ENCODE measurements at places on chromosomes 7 and 10.

DNA sequence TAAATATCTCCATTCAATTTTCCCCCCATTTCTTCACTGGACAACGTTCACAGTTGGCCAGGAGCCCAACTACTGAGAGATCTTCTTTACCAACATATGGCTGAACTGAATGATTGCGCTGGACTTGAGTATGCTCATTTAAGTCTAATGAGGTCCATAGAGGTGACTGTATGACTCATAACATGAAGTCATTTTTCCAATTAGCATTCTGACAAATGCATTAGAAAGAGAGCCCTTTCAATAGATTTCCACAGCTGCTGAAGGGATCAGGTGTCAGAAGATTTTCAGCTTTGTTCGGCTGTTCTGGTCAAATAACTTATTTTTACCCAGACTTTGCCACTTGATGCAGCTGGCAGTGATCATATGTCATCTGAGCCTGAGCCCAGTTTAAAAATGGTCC, 438.0 kb downstream of the ETV1 start:
- no peak for DNase-seq

- DNase-seq, result no peak
Observed at GRCh38 chr10:58642916-58643428, 130.3 kb downstream of the BICC1 start.

GRCh38 chr7:12827219-12827821, 139.9 kb downstream of the ARL4A start:
- no peak for DNase-seq

- no peak for DNase-seq
Observed at GRCh38 chr10:77041636-77042258, 595.9 kb downstream of the KCNMA1 start.

DNA sequence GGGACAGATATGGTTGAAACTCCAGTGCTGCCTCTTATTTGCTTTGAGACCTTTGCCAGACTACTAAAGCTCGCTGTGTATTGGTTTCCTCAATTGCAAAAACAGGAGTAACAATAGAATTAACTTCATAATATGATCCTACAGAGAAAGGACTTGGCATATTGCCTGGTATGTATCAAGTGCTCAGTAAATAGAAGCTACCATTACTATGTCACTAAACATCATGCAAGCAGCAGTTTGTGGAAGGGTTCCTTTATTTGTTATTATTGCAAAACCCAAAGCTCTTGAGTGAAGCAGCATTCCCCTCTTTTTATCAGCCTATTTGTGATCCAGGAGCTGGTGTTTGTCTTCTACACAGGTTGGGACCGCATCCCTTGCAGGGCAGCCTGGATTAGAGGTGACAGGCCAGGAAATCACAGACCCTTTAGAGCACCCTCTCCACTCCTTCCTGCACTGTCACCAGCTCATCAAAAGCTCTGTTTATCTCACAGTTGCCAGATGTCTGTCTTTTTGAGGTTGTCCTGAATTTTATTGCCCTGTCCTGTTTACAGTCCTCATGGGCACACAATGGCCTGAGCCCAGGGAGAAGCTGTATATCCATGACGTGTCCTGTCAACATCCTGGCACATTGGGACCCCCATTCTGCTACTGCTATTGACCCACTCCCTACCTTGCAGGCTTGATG, 121.5 kb downstream of the SNX10 start:
- DNase-seq, result no peak

DNA sequence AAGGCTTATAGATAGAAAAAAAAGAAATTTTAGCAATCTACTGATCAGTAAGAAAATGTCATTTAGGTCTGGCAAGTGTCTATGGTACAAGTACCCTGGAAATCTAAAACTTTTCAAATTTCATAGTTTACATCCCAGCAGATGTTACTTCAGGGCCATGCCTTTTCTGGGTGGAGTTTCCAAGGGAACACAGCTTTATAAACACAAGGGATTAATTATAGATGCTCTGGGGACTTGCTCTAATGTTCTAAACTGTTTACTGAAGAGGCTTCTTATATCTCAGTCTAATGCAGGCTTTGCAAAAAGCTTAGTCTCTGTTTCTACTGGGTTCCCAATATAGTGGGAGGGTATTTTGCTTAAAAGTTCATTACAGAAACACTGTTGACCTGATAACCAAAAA, 3.1 kb downstream of the CD36 start:
- no peak for DNase-seq

DNA sequence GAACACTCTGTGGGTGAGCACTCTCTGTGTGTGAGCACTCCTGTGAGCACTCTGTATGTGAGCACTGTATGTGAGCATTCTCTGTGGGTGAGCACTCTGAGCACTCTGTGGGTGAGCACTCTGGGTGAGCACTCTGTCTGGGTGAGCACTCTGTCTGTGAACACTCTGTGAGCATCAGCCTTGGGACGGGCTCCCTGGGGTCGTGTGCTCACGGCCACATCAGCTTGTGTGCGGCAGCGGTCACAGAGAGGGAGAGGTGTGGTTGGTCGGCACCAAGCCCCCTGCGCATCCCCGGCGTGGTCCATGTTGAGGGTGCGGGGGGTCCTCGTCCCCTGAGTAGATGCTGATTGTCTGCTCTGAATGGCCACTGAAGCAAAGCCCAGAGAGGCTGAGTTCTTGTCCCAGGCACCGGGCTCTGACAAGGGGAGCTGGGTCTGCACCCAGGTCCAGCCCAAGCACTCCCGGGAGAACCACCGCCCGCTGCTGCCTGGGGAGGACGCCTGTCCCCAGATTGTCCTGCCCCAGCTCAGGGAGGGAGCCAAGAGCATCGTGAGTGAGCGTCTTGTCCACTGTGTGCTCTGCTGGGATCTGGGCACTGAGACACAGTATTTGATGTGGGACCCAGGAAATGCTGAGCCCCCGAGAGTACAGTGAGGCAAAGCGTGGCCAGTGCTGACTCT, 143.7 kb downstream of the DNAJB6 start:
- DNase-seq, result no peak

DNA sequence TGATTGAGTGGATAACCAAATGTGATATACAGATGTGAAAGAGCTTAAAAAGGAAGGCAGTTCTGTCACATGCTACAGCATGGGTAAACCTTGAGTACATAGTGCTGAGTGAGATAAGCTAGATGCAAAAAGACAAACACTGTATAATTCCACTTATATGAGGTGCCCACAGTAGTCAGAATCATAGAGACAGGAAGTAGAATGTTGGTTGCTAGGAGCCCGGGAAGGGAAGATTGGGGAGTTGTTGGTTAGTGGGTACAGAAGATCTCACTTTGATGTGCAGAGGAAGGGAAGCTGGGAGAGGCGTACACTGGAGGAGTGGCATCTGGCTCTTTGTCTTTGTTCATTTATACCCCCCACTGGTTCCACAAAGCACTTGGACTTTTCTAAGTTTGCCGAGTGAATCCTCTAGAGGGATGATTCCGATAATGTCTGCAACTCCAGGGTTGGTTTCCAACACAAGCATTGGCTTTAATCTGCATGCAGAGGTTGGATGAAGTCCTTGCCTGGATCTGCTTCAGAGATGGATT, 39.5 kb downstream of the TSPAN14 start:
- DNase-seq, result no peak

DNA sequence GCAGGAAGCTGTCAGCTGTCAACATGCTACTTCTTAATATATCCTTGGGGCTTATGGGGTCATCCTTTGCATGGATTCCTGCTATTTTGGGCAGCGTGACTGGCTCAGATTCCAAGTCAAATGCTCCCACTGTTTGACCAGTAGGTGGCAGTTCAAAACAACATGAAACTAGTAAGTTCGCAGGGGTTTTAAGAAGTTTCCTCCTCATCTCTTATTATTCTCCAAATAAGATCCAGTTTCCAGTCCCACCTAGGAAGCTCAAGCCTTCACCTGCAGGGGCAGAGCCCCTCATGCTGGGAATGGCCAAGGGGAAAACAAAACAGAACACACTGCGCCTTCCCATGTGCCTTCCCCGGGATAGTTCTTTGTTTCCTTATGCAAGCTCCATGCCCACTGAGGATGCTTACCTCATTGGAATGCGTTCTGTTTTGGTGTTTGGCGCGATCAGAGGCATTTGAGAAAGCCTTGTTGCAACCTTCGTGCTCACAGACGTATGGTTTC, 259.8 kb downstream of the GLI3 start:
- no peak for DNase-seq

DNA sequence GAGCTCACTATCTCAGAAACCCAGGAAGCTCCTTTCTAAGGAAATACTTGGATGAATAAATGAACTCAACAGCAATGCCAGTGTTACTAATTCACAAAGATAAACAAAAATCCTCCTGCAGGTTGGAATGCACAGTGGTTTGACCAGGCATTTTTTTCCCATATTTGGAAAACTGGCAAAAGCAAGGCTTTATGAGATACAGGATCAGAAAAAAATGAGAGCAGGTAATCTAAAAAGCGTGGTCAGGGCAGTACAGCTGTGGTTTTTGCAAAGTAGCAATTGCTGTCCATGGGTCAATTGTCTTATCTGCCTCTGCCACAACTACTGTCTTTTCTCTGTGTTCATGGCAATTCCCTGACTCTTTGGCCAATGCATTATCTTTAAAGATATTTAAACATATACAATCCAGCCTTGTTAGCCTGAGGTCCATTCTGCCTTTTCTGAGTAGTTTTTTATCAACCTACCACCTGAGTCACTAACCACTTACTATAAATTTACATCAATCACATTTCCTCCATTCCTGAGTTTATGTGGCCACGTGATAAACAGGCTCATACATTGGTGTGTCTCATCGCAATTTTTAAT, 564.5 kb upstream of the IGFBP3 start:
- no peak for DNase-seq

DNA sequence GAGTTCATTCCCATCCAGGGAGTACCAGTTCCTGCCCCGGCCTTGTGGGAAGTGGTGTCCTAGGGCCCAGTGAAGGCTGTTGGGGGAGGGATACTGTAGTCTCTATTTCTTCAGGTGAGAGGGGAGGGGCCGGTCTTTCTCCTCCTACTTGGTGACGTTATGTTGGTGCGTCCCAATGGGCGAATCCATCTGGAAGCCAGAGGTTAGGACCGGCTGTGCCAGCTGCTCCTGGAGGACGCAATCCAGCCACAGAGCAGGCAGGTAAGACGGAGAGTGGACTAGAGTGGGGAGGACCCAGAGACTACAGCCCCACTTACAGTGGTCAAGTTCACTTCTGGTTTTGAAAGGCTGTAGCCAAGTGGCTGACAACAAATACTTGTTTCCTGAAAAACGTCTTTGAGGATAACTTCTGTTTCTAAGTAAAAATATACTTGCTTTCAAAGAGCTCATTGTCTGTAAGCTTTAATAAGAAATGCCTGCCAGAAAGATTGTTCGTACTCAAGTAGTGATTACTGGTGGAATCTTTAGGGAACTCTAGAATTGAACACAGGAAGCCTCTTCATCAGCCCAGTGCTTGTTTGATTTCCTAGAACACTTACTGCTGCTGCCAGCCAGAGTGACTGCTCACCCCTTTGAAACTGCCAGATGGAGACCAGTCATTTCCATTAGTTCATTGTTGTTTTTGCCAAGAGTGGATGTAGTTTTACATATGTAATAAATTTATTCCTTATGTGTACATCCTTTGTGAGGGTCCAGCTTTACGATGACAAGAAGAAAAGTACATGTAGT, 25.4 kb downstream of the RBM33 start:
- no peak for DNase-seq

DNA sequence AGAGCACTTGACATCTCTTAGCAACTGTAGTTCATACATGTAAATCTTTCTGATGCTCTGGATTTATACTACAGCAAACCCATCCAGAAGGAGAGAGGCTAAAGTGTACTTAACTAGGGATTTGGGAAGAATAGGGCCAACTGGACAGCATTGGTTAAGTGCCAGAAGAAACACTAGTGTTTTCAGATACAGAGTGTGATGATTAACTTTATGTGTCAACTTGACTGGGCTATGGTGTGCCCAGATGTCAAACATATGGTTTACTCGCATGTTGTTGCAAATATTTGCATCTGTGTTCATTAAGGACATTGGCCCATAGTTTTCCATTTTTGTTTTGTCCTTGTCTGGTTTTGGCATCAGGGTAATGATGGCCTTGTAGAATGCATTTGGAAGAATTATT, 384.7 kb upstream of the KCND2 start:
- no peak for DNase-seq

- DNase-seq, result peak; percentile 5
Observed at GRCh38 chr10:94403380-94404213, 1.3 kb downstream of the TBC1D12 start.

- DNase-seq, result no peak
Observed at GRCh38 chr10:60238759-60239100, 150.9 kb downstream of the ANK3 start.

- no peak for DNase-seq
Observed at GRCh38 chr10:60441515-60441914, 51.8 kb upstream of the ANK3 start.

DNA sequence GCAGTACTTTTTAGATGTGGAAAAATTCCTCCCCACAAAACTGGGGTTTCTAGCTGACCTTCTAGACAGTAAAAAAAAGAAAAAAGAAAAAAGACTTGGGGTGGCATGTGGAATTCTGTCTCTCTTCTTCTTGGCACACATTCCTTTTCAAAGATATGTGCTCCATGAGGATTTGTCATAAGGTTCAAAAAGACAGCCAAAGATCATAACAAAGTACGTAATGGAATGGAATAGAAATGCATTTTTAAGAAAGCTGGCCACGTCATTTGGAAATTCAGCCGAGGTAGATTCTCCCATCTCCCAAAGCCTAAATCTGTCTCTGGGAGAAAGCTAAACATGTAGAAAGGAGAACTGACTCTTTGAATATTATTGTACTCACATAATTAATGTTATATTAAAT, 381.3 kb upstream of the NFE2L3 start:
- no peak for DNase-seq

- DNase-seq, result no peak
Observed at GRCh38 chr10:73968098-73968521, 29.8 kb upstream of the VCL start.

GRCh38 chr10:104957178-104957841, 316.2 kb downstream of the SORCS3 start:
- no peak for DNase-seq

Data from stimulated activated CD4-positive, alpha-beta T cell treated with anti-CD3 and anti-CD28 coated beads, Interleukin-12 subunit alpha, Interleukin-12 subunit beta, amount 100 ng/mL, for 4 hours (primary cell).